SW480 (cell line): ENCODE measurements at places on chromosomes 6 and 20.
A peak's percentile ranks its signal among the peaks of the same experiment; 100 is the strongest.

- no peak for DNase-seq
Measured at GRCh38 chr20:4848041-4848440, 126.3 kb downstream of the PRND start.

DNA sequence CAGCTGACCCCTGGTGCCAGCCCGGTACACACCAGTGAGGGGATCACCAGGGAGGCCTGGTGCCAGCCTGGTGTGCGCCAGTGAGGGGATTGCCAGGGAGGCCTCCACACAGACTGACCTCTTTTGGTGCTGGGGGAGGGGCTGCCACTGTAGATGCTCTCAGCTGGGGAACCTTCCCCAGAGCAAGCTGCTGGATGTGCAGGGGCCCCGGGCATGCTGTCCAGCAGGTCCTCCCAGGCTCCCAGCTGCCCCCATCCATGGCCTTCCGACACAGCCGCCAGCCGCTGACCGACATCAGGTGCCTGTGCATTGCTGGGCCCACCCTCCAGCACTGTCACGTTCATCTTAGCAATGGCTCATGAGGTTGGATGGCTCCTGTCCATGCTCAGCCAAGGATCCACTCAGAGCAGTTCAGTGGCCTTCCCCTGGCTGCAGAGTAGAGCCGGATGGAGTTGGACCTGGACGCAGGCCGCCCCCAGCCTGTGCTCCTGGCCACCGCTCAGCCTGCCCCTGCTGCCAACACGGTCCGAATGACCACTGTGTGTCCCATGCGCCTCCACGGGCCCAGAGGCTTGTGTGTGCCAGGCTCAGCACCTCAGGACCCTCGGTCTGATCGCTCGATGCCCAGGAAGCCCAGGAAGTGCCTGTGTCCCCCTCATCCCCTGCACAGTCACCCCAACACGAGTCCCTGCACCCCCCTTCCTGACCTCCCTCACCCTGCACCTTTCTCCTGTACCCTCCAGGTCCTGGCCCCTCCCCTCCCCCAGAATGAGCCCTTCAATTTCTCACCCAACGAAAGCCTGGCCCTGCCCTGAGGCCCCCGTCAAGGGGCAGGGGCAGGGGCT lies 95.7 kb downstream of the YTHDF1 start:
- no peak for DNase-seq

GRCh38 chr20:38175304-38176180 lies 10.5 kb upstream of the TGM2 start:
- no peak for DNase-seq

DNA sequence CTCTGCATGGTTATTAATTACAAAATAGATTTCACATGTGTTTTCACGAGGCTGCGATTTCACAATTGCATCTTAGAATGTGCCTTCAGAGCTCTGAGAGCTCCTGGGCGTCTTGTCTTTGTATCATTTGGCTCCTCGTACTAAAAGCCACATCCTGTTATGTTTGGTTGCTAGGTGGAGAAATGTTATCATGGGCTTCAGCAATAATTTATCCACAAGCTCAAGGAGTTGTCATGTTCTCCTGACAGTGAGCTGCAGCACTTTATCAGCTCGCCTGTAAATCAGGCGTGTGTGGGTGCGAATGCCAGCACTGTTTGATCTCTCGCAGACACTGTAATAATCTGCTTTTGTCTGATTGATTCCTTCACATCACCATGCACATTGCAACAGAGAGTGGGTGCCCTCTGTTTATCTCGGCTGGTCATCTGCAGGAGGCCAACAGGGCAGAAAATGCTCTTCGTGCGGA lies 218.6 kb upstream of the ZFP64 start:
- DNase-seq, result no peak

DNA sequence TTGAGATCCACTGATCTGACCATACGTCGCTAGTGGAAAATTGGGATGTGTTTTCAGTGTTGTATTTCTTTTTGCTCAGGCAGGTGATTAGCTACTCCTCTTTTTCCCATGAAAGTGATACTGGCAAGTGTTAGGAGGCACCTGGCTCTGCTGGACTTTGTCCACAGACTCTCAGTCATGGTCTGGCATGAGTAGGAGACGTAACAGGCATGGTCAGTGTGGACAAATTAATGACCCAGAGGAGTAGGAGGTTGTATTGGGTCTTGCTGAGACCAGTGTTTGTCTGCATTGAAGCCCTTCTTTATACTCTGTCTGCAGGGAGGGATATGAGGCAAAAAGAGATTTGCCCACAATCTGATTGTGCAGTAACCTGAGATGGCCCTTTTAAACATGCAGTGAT lies 178.7 kb downstream of the DTNBP1 start:
- no peak for DNase-seq

GRCh38 chr20:10581823-10582222 lies 92.0 kb downstream of the JAG1 start:
- DNase-seq, result no peak

DNA sequence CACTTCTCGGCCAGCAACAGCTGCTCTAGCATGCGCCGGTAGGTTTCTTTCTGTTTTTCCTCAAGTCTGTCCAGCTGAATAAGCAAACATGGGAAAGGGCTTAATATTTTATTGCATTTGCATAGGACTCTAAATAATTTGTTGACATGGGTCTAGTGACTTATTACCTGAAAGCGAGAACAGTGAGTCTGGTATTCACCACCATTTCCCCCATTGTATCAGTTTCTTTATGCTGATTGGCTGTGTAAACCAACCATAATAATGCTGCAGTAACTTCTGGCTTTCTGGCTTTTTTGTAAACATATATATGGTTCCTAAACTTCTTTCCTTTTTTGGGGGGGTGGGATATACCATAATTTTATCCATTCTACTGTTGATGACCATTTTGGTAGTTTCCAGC lies 69.1 kb upstream of the TMEM30A start:
- DNase-seq, result no peak

DNA sequence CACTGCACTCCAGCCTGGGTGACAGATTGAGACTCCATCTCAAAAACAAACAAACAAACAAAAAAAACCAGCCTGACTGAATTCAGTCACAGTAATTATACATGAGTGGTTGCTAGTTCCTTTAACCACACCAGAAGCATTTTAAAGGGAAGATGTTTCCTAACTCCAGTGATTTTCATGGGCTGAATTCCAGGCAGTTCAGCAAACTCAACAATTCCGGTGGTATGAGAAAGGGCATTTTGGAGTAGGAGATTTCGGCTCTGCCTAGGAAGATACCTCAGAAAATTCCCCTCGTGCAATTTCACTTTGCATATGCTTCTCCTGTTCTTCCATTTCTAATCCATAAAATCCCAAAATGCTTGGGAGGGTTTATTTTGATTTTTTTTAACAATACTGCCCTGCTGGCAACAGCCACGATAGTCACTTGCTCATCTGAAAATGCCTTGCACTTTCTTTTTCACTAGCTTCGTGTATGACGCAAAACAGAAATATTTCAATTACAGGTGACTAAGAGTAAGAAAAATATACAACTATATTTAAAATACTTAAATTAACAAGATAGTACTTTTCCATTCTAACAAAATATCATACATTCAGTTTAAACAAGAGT lies 48.3 kb upstream of the IPCEF1 start:
- DNase-seq, result no peak

DNA sequence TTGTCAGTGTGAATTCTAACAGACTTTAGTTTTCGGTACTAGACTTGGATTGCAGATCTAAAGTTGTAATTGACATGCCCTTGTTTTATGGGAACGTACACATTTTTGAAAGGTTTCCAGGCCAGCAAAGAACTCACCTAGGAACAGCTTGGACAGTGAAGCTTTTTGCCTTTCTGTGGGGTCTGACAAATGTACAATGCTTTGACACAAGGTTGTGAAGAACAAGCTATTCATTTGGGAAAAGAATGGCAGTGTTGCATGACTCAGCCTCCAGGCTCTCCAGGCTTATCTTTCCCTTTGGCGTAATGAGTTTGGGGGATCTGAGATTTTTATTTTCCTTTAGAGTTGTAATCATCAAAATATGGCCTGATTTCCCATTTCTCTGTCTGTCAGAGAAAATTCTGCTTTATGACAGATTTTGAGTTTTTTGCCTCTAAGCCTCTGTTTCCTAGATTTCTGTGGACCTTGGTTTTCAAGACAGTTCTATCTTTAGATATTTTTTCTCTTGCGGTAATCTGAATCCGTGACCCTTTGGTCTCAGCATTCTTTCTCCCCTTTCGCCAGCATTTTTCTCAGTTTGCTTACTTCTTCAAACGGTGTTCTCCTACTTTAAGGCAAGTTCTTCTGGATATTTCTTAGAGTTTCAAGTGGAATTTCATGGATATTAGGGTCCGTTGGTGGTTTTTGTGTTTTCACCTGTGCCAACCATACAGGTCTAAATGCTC lies 221.0 kb downstream of the ADGB start:
- no peak for DNase-seq

DNA sequence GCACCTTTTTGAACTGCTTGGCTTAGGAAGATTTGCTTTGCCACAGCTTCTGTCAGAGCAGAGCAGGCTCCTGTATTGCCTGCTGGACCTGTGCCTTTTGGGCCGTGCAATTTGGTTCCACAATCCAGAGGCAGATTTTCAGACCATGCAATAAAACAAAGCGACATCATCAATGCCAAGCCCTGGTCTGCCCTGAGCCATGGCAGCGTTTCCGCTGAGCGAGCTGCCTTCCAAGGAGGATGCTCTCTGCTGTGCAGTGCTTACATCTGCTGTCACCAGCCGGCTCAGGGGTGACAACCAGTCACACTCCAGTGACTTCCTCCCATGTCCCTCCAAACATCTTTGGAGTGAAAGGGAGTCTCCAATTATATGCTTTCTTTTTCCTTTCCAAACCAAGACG lies 282.2 kb downstream of the CDH26 start:
- no peak for DNase-seq

DNA sequence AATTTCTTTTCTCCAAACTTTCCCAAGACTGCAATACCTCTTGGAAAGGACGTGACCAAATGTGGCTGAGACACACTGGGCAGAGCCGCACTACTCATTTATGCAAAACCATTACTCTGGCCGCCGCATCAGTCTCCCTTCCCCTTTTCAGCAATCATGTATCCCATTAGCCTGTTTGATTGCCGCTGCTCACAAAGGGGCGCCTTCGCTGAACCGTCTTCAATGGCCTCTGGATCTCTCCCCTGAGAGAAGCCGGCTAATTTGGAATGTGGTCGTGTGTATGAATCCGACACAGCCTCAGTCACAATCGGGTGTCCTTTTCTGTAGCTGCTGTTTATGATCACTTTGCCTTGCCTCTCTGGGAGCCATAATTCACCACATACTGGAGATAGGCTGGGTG lies 361.1 kb downstream of the ZFAND3 start:
- DNase-seq, result no peak

GRCh38 chr6:89941763-89942497 lies 47.7 kb downstream of the GJA10 start:
- no peak for DNase-seq

DNA sequence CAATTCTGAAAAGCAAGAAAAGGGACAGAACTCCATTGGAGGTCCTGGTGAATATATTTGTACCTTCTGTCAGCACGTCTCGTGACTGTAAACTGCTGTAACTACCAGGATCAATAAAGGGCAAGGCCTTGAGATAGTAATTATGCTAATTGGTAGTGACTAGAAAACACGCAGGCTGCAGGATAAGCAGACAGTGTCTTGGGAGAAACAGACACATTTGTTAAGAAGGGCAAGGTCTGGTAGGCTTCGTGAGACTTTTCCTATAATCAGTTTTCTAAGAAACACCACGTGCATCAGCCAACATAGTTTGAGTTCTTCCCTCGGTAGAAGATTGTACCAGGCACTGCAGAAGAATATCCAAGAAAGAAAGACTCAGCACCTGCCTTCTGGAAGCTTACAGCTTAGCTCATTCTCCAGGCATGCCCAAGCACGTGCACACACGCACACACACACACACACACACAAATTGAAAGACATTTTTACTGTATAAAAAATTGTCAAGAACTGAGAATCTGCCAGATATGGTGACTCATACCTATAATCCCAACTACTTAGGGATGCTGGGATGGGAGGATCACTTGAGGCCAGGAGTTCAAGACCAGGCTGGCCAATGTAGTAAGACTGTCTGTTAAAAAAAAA lies 167.0 kb upstream of the SASH1 start:
- no peak for DNase-seq

GRCh38 chr20:1667502-1668085 lies 10.0 kb upstream of the SIRPG start:
- DNase-seq, result no peak

DNA sequence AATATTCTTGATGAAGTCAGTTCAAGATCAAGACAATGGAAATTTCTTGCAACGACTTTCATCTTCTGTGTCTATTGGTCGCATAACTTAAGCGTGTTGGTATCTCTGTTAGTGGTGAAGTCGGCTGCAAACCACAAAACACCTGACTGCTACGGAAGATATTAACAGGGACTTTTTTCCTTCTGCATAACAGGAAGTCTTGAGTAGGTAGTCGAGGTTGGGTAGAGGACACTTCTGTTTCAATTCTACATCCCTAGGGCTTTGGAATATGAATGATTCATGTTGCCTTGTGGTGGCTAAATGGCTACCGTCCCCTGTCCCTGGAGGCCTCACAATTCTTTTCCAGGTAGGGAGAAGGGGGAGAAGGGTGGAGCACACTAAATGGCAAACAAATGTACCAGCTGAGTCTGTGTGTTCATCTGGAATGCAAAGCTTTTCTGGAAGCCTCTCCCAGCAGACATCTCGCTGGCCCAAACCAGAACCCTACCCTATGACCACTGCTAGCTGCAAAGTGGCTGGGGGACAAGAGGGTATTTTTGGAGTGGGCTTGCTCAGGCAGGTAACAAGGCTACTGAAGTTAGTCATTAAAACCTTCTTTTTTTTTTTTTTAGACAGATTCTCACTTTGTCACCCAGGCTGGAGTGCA lies 34.6 kb upstream of the NKX2-2 start:
- DNase-seq, result peak; percentile 19

- DNase-seq, result peak; percentile 46
Measured at GRCh38 chr20:13800728-13801134, 15.9 kb downstream of the NDUFAF5 start.

DNA sequence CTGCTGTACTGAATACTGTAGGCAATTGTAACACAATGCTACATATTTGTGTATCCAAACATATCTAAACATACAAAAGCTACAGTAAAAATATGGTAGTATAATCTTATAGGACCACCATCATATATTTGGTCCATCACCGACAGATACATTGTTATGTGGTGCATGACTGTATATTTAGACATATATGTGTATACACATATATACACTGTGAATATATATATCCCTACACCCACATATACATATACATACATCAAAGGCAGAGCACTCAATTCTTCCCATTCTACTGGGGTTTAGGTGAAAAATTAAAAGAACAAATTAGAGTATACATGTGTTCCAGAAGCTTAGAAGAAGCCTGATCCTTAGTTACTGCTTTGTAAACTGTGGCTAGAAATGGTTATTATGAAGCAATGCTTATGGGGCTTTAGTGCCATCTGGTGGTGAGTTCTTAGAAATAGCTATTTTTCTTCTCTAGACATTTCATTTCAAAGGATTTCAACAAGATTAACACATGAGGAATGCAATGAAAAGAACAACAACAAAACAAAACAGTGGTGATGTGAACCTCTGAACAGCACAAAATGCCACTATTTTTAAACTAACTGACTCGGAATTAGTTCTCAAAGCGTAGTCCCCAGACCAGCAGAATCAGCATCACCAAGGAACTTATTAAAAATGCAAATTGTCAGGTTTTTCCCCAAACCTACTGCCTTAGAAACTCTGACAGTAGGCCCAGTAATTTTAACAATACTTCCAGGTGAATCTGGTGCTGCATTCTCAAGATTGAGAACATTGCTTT lies 38.0 kb downstream of the PKHD1 start:
- peak; percentile 27 for DNase-seq
